ENCODE measurements at places on chromosomes 12 and 14.

DNA sequence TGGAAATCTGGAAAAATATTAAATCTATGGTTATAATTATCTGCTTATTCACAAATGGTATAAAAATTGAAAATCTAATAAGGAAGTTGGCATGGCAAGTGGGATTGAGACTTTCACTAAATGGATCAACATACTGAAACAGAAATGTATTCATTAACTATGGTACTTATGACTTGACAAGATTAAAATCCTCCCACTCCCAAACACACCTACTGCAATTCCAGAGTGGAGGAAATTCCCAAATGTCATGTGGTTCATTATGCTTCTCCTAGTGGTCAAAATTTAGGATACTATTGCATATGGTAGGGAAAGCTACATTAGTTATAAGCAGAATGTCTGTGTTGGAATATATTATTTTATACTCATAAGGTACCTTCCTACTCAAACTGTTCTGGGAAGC is 265.3 kb upstream of the PRICKLE1 start:
- no peak for DNase-seq

- DNase-seq, result no peak
Observed at GRCh38 chr12:49662998-49663843, 39.9 kb downstream of the PRPF40B start.

- DNase-seq, result no peak
Observed at GRCh38 chr14:91380610-91381371, 36.8 kb downstream of the CCDC88C start.

DNA sequence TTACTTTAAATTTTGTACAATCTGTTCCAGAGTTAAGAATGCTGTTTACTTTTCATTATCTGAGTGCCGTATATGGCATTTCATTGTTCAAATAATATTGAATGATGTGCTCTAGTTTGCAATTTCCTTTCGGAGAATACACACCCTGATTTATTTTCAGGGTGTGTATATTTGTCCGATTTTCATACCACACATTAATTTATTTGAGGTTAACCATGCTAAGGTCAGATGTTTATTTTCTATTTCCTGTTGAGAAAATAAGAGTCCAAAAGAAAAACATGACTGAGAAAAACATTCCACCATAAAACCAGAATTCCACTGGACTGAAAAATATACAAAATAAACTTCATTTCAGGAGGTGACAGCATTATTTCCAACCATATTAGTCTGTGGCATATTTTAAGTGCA is 64.2 kb upstream of the OVCH1 start:
- no peak for DNase-seq

GRCh38 chr12:29574500-29574899 is 77.0 kb upstream of the OVCH1 start:
- DNase-seq, result no peak

- no peak for DNase-seq
Observed at GRCh38 chr12:62458626-62459025, 8.0 kb upstream of the MON2 start.

DNA sequence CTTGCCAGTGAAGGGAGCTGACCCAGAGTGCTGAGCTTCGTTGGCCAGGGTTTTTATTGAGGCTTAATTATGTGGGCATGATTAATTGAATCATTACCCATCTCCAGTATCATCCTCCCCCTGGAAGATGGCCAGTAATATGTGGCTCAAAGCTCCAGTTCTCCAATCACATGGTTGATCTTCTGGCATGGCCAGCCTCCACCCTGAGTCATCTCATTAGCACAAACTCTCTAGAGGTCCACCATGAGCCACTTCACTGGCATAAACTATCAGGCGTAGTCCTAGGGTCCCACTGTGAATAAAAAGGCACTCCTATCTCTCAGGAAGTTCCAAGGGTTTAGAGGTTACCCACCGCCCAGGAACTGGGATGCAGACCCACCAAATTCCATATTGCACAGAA is 135.0 kb downstream of the ANO6 start:
- DNase-seq, result no peak

- DNase-seq, result no peak
Observed at GRCh38 chr14:25038044-25038668, 11.8 kb downstream of the STXBP6 start.

GRCh38 chr12:10722502-10722904 is 620 bp downstream of the YBX3 start:
- DNase-seq, result no peak

GRCh38 chr12:96053476-96054243 is 18.3 kb upstream of the LTA4H start:
- DNase-seq, result no peak

GRCh38 chr14:46626876-46627275 is 24.7 kb downstream of the RPL10L start:
- no peak for DNase-seq

- no peak for DNase-seq
Observed at GRCh38 chr12:94832105-94832504, 171.4 kb downstream of the NDUFA12 start.

DNA sequence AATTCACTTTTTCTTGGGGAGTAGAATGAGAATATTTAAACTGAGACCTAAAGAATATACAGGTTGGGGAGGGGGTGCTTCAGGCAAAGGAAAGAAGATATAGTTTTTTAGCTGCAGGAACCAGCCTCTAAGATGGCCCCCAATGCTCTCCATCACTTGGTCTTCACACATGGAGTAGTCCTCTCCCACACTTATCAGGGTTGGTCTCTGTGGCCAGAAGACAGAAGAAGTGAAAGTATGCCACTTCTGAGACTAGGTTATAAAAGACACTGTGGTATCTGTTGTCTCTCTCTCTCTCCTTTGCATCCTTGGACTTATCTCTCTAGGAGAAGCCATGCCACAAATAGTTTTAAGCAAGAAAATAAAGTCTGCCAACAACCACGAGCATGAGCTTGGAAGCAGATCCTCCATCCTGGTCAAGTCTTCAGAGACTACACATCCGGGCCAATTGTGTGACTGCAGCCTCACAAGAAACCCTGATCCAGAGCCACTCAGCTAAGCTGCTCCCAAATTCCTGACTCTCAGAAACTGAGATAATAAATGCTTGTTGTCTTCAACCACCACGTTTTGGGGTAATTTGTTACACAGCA is 18.0 kb downstream of the PUS7L start:
- DNase-seq, result no peak

DNA sequence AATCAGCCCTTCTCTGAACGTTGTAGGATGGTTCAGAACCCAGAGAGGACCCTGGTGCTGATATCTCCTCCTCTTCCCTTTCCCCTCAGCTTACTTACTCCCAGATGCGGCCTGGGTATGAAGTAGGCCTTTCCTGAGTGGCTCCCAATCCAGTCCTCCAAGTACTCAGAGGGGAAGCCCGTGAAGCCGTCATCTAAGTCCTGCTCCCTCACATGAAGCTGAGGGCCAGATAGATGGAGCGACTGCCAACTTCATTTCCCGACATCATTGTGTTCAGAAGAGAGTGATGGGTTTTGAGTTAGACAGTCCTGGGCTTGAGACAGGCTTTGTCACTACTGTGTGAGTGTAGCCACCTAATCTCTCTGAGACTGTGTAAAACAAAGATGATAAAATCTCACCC is 2.7 kb downstream of the APOLD1 start:
- DNase-seq, result no peak

GRCh38 chr12:52015532-52016041 is 8.8 kb downstream of the TAMALIN start:
- DNase-seq, result no peak

GRCh38 chr14:71620401-71620800 is 311.8 kb upstream of the RGS6 start:
- no peak for DNase-seq

GRCh38 chr12:10889226-10889625 is 5.2 kb upstream of the PRH1 start:
- DNase-seq, result no peak

GRCh38 chr12:10211940-10212738 is 538 bp upstream of the GABARAPL1 start:
- DNase-seq, result peak; percentile 98

Measured in AG04449 (cell line).